ENCODE measurements at places on chromosomes 1 and 21.

- no peak for DNase-seq
Observed at GRCh38 chr1:200771625-200772555, 33.2 kb downstream of the CAMSAP2 start.

DNA sequence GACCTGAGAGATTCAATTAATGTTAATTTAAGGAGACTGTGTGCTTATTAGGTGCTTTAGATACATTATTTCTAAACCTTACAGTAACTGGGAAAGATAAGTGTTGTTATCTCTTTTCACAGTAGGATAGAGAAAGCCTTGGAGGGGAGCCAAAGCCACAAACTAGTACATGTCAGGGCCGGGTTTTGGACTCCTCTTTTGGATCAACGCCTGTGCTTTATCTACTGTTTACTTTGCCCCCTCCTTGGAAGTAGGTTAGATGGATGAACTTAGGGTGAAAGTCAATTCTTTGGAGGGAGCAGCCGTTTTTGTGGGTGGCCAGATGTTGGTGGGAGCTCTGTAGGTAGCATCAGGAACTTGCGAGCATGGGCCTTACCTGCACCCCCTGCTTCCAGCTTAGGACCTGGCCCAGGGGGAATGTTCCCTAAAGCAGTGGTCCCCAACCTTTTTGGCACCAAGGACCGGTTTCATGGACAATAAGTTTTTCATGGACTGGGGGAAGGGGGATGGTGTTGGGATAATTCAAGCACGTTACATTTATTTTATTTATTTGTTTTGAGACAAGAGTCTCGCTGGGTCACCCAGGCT lies 1.7 kb downstream of the HHAT start:
- DNase-seq, result peak; percentile 24

DNA sequence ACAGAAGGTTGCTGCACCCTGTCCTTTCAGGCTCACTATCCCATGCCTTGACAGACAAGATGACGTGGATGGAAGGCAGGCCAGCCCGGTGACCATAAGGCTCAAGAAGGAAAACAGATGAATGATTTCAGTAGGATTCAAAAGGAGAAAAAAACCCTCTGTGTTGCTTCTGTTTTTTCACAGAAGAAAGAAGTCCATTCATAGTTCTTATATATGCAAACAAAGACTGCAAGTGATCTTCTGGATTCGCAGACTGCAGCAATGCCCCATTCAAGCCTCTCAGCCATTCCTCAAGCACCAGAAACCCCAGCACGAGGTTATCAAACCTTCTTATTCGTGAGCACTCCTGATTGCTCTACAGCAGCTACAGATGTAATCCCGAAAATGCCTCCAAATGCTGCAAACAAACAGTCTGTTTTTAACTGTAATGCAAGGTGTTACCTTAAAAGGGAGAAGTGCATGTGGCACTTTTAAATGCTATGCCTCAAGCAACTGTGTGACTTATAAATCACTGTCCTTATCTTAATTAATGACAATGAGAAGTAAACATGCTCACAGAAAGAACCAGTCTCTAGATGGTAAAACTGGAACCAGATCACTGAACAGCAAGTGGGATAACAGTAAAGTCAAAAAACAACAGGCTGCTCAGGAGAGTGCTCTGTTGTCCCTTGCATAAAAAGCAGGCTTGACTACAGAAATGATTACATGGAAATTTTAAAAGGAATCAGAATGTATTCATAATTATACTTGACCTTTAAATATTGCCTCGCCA lies 173.9 kb downstream of the HHIPL2 start:
- DNase-seq, result no peak

- DNase-seq, result peak; percentile 47
Observed at GRCh38 chr1:101137144-101138126, 99.4 kb upstream of the S1PR1 start.

- peak; percentile 41 for DNase-seq
Observed at GRCh38 chr1:12407050-12407961, 177.5 kb downstream of the VPS13D start.

Measured in umbilical cord (tissue), 2 donors.